Spleen (tissue), 13 donors: ENCODE measurements at places on chromosomes 1 and 21. TPM values are rescaled to one million over a fixed set of nuclear protein-coding genes. Genes with fewer than 3 reads are reported as not detected.
A peak's percentile ranks its signal among the peaks of the same experiment; 100 is the strongest.

DENND2C gene
- total RNA-seq, result 1.5 TPM

NFIA gene
- total RNA-seq, result 36.6 TPM

- no peaks in the 10 kb centered on the region for H3K36me3 ChIP-seq
- no peaks in the 10 kb centered on the region for H3K27me3 ChIP-seq
- DNase-seq, result peak; percentile 51
- H3K27ac ChIP-seq, result peak overlapping the region; percentile 72
- no peak overlapping the region for H3K4me3 ChIP-seq
These were observed 3.3 kb downstream of the CSRP1 start for GRCh38 chr1:201503397-201504176.

GRCh38 chr1:98637316-98637715 lies 24.2 kb upstream of the SNX7 start:
- H3K27ac ChIP-seq, result no peak overlapping the region
- no peaks in the 10 kb centered on the region for H3K36me3 ChIP-seq
- no peaks in the 10 kb centered on the region for H3K27me3 ChIP-seq
- H3K4me3 ChIP-seq, result no peak overlapping the region
- H3K4me1 ChIP-seq, result no peaks in the 10 kb centered on the region

CD58 gene
- total RNA-seq, result 29.4 TPM

GRCh38 chr1:109454497-109455133 lies 11.7 kb upstream of the SYPL2 start:
- DNase-seq, result no peak
- no peaks in the 10 kb centered on the region for H3K36me3 ChIP-seq
- no peak overlapping the region for H3K27ac ChIP-seq
- H3K4me1 ChIP-seq, result no peaks in the 10 kb centered on the region
- H3K27me3 ChIP-seq, result peaks cover 22% of the 10 kb centered on the region

TBX15 gene
- total RNA-seq, result not detected

DNA sequence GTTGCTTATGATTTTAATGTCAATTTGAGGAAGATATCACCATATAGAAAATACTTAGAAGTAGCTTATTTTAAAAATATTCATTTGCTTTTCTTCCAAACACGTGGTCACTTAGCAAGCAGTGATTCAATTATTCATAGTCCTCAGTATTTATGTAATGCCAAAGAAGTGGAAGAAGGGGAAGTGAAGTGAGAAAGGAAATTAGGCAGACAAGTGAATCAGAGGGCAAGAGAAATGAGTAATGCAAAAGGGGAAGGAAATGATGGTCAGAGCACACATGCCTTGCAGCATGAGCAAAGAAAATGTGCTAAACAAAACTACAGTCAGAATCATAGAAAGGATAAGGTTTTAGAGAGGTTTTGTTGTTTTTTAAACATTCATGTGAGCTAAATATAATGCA lies 31.8 kb downstream of the SDCCAG8 start:
- peaks cover 24% of the 10 kb centered on the region for H3K4me1 ChIP-seq
- no peak overlapping the region for H3K4me3 ChIP-seq
- H3K27me3 ChIP-seq, result no peaks in the 10 kb centered on the region
- peak overlapping the region; percentile 80 for H3K27ac ChIP-seq
- DNase-seq, result no peak

DNA sequence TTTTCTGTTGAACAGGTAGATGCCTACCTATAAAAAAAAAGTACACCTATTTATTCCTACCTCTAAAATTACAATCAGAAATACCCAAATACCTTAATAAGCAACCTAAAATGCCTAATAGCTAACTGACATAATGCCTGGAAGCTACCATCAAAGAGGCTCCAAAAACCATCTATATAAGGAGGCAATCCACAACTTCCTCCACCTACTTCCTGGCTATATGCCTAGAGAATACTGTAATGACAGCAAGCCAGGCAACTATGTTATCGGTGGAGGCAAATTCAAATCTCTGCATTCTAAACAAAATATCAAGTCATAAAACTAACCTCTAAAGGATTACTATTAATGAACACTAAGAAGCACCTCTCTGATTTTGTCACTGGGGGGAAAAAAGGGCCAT lies 10.1 kb downstream of the ZNF644 start:
- no peak overlapping the region for H3K4me3 ChIP-seq
- H3K36me3 ChIP-seq, result no peaks in the 10 kb centered on the region
- H3K27ac ChIP-seq, result no peak overlapping the region
- no peak for DNase-seq
- no peaks in the 10 kb centered on the region for H3K27me3 ChIP-seq

DNA sequence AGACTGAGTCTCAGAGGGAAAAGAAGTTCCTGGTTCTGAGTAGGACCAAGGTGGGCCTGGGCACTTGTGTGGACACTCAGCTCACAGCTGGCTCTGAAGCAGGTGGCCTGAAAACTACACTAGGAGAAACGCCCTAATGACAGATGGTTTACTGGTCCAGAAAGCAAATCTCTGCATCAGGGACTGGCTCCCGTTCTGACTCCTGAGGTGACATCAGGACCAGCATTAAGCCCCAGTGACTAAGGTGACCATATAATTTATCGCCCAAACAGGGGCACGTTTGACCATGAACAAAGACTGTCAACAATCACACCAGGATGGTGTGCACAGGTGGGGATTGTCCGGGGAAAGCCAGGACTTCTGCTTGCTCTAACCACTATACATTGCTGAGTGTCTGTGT lies 12.2 kb upstream of the CD34 start:
- DNase-seq, result no peak
- no peaks in the 10 kb centered on the region for H3K36me3 ChIP-seq
- H3K27me3 ChIP-seq, result peaks cover 26% of the 10 kb centered on the region
- peaks cover 34% of the 10 kb centered on the region for H3K4me1 ChIP-seq
- H3K4me3 ChIP-seq, result no peak overlapping the region

GIPC2 gene
- 27.9 TPM for total RNA-seq

LRRC7 gene
- 0.17 TPM for total RNA-seq

DNA sequence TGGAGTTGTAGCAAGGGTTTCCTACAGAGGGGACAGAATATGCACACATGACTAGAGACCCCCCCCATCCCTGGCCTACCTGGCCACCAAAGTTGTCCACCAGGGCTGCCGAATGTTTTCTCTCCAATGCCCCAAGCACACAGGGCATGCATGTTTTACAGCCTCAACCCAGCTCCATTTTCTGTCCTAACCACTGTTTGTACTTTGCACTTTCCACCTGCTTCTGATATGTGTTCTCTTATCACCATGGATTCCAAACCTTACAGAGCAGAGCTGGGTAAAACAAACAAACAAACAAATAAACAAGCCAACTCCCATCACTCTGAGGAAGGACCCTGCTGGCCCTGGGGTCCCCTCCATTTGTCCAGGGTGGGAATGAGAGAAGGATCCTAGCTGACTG lies 27.3 kb downstream of the CLIC6 start:
- no peak overlapping the region for H3K27ac ChIP-seq
- peaks cover 6% of the 10 kb centered on the region for H3K4me1 ChIP-seq
- H3K36me3 ChIP-seq, result no peaks in the 10 kb centered on the region
- no peaks in the 10 kb centered on the region for H3K27me3 ChIP-seq

OR2L8 gene
- 1.8 TPM for total RNA-seq

DNA sequence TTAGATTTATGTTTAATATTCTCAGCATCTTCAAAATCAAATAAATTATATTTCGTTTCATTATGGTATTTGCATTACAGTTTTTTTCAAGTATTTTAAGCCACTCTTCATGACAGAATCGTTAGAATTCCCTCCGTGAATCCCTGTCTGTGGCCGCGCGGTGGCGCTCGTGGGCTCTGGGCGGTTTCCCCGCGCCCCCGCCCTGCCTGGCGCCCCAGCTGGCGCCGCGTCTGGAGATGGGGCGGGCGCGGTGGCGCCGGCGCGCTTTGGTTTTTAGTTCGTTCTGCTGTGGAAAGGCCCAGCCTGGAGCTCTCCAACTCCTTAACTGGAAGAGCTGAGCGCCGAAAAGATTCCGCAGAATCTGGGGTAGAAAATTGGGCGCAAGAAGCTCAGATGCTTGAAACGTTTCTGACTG lies 25.7 kb downstream of the PRMT2 start:
- H3K4me1 ChIP-seq, result no peaks in the 10 kb centered on the region
- H3K4me3 ChIP-seq, result peak overlapping the region; percentile 28
- DNase-seq, result no peak
- peaks cover 26% of the 10 kb centered on the region for H3K36me3 ChIP-seq

CCT3 gene
- 96.9 TPM for total RNA-seq

- DNase-seq, result no peak
- H3K4me3 ChIP-seq, result no peak overlapping the region
- H3K36me3 ChIP-seq, result no peaks in the 10 kb centered on the region
- peak overlapping the region; percentile 0 for H3K27ac ChIP-seq
- no peaks in the 10 kb centered on the region for H3K4me1 ChIP-seq
These were observed 25.1 kb downstream of the WDR64 start for GRCh38 chr1:241677201-241677600.

DNA sequence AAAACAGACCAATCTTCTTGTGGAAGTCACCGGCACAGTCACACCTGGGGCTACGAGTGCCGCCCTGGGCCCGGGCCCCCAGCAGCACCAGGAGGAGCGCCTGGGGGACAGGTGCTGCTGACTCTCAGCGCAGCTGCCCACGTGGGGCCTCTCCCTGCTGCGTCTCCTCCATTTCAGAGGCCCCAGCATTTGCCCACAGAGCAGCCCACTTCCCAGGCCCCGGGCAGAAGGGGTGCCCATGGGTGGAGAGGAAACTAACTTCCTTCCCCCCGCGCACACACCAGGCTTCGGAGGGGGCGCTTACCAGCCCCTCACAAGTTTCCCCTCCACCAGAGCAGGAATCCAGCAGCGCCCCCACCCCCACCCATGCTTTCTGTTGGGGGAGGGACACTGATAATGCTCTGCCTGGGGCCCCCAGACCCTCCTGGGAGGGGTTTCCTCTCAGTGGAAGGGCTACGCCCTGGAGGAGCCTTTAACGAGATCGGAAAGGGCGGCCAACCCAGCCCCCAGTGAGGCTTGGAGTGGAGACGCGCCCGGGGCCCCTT lies 440 bp downstream of the TNFRSF25 start:
- no peaks in the 10 kb centered on the region for H3K27me3 ChIP-seq
- H3K27ac ChIP-seq, result no peak overlapping the region
- peaks cover 89% of the 10 kb centered on the region for H3K36me3 ChIP-seq
- H3K4me1 ChIP-seq, result peaks cover 64% of the 10 kb centered on the region
- DNase-seq, result no peak

- no peak overlapping the region for H3K27ac ChIP-seq
- no peak overlapping the region for H3K4me3 ChIP-seq
- no peak for DNase-seq
- H3K36me3 ChIP-seq, result no peaks in the 10 kb centered on the region
These were observed 30.0 kb downstream of the ADAMTS1 start for GRCh38 chr21:26815197-26815596.

IFI16 gene
- 175 TPM for total RNA-seq

DNA sequence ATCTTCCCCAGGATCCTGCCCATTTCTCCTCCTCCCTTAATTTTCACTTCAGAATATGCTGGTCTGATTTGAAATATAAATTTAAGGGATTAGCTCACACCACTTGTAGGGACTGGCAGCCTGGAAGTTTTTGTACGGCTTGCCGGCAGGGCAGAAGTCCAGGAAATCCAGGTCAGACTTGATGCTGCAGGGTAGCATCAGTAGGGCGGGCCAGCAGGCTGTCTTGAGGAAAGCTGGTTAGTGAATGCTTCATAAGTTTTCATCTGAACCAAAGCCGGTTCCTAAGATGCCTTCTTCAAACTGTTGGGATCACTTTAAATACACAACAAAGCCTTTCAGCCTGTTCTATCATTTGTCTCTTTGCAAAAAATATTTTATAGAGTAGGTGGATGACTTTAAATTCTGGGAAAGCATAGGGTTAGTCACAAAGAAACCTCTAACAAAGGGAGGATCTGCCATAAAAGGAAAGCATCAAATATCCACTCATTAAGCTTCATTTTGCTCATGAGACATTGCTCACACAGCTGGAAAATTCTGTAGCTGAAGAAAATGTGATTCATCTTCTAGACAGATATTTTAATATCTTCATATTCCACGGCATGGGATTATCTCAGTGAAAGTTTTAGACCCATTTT lies 90.7 kb upstream of the GFI1 start:
- H3K27ac ChIP-seq, result no peak overlapping the region
- no peaks in the 10 kb centered on the region for H3K4me1 ChIP-seq
- H3K4me3 ChIP-seq, result no peak overlapping the region
- H3K36me3 ChIP-seq, result no peaks in the 10 kb centered on the region
- H3K27me3 ChIP-seq, result no peaks in the 10 kb centered on the region

DNA sequence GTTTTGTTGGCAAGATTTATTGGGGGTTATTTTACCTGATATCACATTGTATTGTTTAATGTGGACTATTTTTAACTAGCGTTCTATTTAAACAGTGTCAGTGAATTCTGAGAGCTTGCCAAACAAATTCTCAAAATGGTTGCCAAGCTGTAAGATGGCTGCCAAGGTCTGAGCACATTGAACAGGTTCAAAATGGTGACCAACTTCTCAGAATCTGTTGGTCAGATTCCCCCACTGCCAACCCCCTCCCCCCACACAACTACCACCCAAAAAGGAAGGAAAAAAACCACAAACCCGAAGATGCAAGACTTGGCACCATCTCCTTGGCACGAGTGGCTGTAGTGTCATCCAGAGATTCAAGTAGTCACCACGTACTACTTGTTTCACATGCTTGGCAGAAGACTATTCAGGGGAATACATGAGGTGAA lies 159.1 kb downstream of the NFIA start:
- peaks cover 6% of the 10 kb centered on the region for H3K4me1 ChIP-seq
- no peaks in the 10 kb centered on the region for H3K36me3 ChIP-seq
- H3K27me3 ChIP-seq, result no peaks in the 10 kb centered on the region
- H3K4me3 ChIP-seq, result no peak overlapping the region
- H3K27ac ChIP-seq, result no peak overlapping the region

- no peak for DNase-seq
- peaks cover 45% of the 10 kb centered on the region for H3K4me1 ChIP-seq
- no peak overlapping the region for H3K4me3 ChIP-seq
- no peak overlapping the region for H3K27ac ChIP-seq
- no peaks in the 10 kb centered on the region for H3K36me3 ChIP-seq
These were observed 15.1 kb downstream of the USP33 start for GRCh38 chr1:77744576-77744975.

DNA sequence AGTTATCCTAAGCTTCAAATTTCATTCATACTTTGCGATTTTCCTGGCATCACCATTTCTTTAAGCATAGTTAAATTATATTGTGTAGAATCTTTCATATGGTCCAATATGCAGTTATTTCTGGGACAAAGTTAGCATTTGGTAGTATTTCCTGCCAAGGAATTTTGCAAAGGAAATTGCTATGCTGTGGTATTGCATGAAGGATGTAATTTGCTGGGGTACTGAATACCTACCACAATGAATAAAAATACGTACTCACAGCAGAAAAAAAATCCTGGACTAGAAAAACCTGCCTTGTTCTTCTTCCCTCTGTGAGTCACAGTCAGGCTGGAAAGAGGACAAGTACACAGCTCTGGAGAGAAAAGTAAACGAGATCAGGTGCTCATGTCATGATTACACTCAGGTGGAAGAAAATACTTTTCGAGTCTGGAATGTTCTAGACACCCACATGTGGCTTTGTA lies 241.2 kb downstream of the PTBP2 start:
- no peak for DNase-seq
- no peaks in the 10 kb centered on the region for H3K27me3 ChIP-seq
- no peak overlapping the region for H3K27ac ChIP-seq
- H3K4me3 ChIP-seq, result no peak overlapping the region

DNA sequence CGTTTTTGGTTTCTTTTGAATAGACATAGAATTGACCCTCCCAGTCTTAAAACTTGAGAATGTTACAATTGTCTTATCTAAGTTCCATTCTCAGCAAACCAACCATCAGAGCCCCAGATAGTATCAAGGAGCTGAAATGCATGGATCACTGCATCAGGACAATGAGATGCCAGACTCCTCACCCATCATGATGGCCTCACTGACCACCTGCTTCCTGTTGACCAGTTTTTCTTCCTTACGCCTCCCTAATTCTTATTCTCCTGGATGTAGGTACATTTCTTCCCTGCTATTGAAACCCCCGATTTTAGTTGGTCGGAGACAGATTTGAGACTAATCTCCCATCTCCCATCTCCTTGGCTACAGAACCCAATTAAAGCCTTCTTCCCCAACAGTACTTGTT lies 17.7 kb downstream of the MATN1 start:
- no peaks in the 10 kb centered on the region for H3K36me3 ChIP-seq
- peaks cover 10% of the 10 kb centered on the region for H3K4me1 ChIP-seq
- no peak for DNase-seq
- H3K4me3 ChIP-seq, result no peak overlapping the region
- peaks cover 14% of the 10 kb centered on the region for H3K27me3 ChIP-seq
